ENCODE measurements at places on chromosomes 11 and 22.

DNA sequence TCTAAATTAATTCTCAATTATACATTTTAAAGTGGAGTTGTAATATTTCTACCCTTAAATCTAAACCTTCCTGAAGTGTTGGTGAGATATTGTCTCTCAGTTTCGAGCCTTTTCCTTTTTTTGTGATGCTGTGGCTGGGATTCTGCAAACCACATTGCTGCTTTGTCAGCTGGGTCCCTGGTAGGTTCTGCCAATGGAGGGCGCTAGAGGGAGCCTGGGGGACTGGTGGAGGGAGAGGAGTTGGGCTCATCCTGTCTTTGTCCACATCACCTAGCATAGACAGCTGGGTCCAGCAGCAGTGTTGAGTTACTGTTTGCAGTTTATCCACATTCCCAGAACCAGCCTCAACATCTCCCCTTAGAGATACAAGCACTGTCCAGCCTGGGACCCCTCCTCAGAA lies 41.0 kb downstream of the TRAF6 start:
- DNase-seq = no peak

- no peak for DNase-seq
These were observed at the start of gene DEUP1 for GRCh38 chr11:93330446-93330984. Gene DEUP1, plus strand, starts transcription at chr11:93330742. Its CDS starts 1,518 bp downstream, at chr11:93332260.

GRCh38 chr22:20520093-20520511 lies 12.7 kb downstream of the MED15 start:
- DNase-seq = no peak

- no peak for DNase-seq
These were observed 4.2 kb upstream of the CHRDL2 start for GRCh38 chr11:74735365-74735928.

GRCh38 chr11:64156235-64157011 lies 9.5 kb downstream of the MACROD1 start:
- DNase-seq = no peak

- DNase-seq = no peak
These were observed 100.3 kb downstream of the BRD1 start for GRCh38 chr22:49727191-49727880.

GRCh38 chr11:78187366-78188285 lies 800 bp downstream of the KCTD21 start:
- no peak for DNase-seq

- DNase-seq = no peak
These were observed 43.1 kb downstream of the CACNG2 start for GRCh38 chr22:36660510-36660840.

GRCh38 chr22:41731609-41732008 lies 32.3 kb downstream of the MEI1 start:
- no peak for DNase-seq

DNA sequence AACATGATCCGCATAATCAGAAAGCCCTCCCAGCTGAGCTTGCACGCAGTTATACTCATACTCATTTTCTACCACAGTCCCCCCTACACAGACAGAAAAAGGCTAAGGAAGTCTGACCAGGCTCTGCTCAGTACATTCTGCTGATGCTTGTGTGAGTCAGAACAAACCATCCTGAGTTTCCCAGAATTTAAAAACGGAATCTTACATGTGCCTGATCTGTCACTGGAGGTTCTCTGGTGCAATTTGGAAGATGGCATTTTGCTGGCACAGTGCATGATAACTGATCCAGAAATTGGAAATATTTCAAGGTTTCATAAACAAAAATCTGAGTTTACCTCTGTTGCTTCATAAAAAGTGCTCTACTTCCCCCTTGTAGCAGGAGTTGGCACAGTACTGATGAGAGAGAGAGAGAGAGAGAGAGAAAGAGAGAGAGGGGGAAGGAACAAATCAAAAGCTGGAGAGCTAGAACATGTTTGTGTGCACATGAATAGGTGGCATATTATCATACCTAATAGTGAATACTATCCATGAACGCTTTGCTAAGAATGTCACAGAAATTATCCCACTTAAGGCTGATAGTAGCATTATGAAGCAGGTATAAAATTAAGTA lies 1085.3 kb downstream of the DLG2 start:
- no peak for DNase-seq

DNA sequence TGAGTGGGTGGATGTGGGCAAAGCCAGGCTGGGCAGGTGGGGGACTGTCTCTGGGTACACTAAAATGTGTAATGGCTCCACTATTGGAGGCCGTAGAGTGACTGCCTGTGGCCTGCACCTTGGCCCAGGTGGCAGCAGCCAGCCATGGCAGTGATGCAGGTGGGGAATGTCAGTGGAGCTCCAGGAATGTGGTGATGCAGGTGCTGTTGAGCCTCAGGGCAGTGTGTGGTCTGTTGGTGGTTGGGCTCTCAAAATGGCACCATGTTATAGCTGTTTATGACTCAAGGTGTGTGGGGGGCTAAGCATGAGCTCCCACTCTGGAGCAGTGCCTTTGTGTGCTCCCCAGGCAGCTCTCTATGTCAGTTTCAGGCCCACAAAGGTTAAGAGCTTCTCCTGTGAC lies 40.2 kb upstream of the CCDC90B start:
- DNase-seq = no peak

GRCh38 chr11:5737091-5737490 lies 843 bp downstream of the OR56B1 start:
- DNase-seq = no peak

GRCh38 chr11:70144262-70144661 lies 58.8 kb upstream of the FADD start:
- no peak for DNase-seq

- DNase-seq = no peak
These were observed 851 bp upstream of the GRAMD4 start for GRCh38 chr22:46619240-46619829.

- DNase-seq = no peak
These were observed 21.3 kb downstream of the GRIK4 start for GRCh38 chr11:120532832-120533196.

DNA sequence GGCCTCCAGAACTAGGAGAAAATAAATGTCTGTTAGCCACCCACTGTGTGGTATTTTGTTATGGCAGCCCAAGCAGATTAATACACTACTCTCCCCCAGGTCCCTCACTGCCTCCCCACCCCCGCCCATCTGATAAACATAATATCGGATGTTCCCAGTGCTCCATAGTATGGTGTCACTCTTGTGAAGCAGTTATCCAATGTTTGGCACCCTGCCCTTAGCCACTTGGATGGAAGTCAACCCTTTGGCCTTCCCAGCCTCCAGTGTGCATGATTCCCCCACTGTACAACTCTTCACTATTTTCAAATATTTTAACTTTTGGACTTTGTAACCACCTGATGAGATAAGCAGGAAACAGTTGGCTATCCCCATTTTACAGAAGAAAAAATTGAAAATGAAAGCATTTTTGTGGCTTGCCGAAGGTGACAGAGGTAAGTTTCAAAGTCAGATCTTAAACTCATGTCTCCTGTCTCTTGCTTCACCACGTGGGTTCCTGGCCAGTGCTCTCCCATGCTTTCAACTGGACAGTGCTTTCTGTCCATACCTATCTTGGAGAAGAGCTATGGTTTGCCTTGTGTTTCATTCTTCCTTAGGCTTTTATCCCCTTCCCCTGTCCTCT lies 53.2 kb downstream of the ALX4 start:
- no peak for DNase-seq

DNA sequence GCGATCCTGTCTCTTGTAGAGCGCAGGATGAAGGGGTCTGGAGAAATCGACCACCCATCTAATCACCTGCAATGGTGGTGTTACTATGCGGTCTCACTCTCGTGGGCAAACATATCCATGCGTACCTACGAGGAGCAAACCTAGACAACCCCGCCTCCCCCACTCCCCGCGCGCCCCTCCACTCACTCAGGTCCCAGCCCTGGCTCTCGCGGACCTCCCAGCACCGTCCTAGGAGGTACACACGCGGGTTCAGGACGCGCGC lies 887 bp downstream of the TRPC6 start:
- no peak for DNase-seq

DNA sequence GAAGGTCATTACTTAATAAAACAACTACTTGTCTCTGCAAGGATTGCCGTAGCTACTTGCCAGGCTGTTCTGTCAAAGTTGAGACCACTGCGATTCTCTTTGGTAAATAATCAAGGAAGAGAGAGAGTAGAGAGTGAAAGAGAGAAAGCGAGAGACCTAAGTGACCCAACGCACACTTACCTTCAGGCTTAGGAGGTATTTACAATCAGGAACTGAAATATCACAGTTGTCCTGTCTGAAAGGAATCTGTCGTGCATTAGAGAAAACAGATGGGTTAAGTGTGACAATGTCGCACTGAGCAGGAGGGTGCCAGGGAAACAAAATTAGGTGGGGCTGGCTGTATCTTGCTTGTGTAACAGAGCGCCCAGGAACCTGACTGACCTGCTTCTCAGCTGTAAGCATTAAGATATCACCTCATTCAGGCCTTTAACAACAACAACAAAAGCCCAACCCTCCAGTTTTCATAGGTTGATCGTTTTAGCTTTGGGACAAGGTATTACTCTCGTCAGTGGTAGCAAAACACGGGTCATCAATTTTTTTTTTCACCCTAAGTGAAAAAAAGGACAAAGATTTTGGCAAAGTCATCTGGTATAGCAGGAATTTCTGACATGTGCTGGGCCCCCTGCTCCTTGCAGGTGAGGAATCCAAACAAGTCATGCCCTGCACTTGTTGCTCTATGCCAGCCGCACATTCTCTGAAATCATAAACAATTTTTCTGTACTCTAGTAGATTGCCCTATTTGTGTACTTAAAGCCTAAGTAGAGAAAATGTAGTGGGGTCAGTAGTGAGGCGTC lies at the start of gene MUC15:
TSS of gene MUC15 (minus strand) at position 403 of the 794 bp plus-strand sequence. CDS start 5,169 bp downstream, outside the sequence.
- no peak for DNase-seq

GRCh38 chr11:108498046-108498815 lies at the start of gene POGLUT3:
Gene POGLUT3, minus strand, starts transcription at chr11:108498384. Its CDS starts 18 bp downstream, at chr11:108498366.
- peak; percentile 17 for DNase-seq

- peak; percentile 4 for DNase-seq
These were observed 107.6 kb downstream of the MED15 start for GRCh38 chr22:20615021-20615420.

GRCh38 chr22:44586351-44586990 lies 88.4 kb upstream of the RTL6 start:
- DNase-seq = no peak

DNA sequence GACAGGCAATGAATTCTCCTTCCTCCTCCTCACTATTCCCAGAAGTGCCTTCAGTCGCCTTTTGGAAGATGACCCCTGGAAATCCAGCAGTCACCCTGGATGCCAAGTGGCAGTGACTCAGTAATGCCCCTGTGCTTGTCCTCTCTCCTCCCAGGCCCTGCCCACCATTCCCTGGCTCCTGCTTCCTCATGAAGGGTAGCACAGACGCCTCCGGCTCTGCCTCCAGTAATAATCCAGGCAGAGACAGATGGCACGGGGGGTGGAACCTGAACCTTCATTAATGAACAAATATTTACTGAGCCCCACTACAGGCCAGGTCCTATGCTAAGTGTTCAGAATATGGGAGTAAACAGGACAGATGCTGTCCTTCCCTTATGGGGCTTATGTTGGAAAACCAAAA lies 23.2 kb downstream of the SYT13 start:
- DNase-seq = no peak

DNA sequence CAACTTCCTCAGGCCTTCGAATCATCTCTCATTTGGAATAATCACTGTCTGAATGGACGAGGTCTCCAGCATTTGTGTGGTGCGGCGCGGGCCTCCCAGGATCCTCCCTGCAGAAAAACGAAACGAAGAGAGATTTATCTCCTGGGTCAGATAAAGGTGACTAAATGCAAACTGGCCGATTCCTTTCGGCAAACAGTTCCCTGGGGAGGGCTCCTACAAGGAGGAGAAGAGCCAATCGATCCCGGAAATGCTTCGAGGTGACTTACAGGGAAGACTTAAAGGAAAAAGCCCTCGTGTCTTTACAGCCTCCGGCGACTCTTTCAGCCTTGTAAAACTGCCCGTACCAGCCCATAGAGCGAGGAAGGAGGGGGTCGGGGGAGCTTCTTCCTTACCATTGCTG lies 126.5 kb downstream of the MIAT start:
- DNase-seq = no peak

GRCh38 chr22:29463629-29464028 lies 16.4 kb upstream of the NEFH start:
- no peak for DNase-seq

DNA sequence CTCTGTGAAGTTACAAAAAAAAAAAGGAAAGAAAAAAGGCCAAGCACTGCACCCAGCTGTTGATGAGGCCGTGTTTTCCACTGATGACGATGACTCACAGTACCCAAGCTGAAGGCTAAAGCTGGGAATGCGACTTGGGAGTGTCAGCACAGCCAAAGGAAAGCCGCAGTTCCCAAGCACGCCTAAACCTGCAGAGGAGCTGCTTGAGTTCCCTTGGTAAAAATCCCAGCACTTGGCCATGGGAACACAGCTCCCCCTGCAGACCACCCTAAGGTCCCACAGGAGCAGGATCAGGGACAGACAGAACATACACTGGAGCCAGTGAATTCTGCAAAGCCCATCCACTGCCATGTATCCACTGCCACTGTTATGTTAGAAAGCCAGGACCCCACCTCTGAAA lies 39.9 kb downstream of the SERGEF start:
- DNase-seq = no peak

DNA sequence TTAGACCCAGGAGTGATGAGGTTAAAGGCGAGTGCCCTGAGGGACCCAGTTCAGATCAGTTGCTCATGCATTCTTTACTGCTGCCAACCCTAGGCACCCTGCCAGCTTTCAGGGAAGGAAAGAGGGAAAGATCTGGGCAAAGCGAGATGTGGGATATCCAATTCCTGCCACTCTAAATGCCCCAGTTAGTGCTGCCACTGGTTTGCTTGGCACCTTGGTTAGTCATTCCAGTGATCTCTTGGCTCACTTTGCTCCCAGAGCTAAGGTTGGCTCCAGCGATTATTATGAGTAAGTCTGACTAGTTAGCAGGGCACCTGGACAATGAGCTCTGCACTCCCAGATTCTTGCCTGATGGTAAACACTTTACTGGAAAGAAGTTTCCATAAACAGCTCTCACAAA lies 85.0 kb downstream of the INSC start:
- DNase-seq = no peak

- DNase-seq = no peak
These were observed 79.7 kb downstream of the FAM168A start for GRCh38 chr11:73518195-73518594.

DNA sequence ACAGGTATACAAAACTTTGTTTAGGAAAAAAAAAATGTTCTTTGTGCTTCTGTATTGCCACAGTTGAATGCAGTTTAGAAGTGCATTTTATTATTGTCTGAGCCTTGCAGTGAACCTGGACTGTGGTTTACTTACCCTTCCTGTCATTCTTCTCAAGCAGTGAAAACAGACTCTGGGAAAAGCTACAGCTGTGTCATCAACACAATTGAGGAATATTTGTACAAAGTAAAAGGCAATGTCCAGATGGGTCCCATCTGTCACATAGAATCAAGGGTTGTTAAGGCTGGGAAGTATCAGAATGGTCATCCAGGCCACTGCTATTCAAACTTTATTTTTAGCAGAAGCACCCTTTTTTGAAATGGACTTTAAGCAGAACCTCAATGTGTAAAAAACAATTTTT lies 73.3 kb downstream of the TRIM44 start:
- DNase-seq = no peak

GRCh38 chr22:49053578-49053977 lies 774.1 kb downstream of the BRD1 start:
- no peak for DNase-seq

DNA sequence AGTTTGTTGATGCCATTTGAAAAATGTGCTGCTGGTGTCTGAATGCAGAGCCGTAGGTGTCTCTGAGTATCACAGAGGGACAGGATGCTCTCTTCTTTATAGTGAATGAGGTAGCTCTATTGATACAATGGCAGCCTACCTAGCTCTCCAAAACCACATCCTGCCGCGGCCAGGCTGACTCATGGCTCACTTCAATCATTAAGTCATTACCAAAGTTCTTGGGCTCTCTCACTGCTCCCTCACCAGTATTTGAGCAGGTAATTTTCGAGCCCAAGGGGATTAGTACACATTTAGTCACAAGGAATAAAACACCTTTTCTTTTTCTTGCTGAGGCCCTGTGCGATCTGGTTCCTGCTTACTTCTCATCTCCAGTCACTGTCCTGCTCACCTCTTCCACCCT lies 509.0 kb upstream of the LARGE1 start:
- no peak for DNase-seq
